ENCODE measurements at places on chromosomes 1 and 21.

DNA sequence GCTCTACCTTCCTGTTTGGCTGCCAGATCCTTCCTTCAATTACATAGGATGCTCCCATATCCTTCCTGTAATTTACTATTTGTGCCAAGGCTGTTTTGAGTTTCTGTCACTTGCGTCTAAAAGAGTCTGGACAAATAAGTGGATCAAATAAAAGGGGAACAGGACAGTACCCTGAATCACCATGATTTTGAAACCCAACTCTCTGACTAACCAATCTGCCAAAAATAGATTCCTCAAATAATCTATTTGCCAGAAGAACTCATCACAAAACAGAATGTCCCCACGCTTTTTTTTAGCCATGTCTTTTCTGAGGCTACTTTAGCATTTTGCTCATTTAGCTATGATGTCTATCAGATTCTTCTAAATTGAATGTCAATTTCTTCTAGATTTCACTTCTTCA, 392.6 kb downstream of the NTNG1 start:
- no peak for DNase-seq

GRCh38 chr1:28518745-28519341, 13.0 kb downstream of the RCC1 start:
- DNase-seq = no peak

DNA sequence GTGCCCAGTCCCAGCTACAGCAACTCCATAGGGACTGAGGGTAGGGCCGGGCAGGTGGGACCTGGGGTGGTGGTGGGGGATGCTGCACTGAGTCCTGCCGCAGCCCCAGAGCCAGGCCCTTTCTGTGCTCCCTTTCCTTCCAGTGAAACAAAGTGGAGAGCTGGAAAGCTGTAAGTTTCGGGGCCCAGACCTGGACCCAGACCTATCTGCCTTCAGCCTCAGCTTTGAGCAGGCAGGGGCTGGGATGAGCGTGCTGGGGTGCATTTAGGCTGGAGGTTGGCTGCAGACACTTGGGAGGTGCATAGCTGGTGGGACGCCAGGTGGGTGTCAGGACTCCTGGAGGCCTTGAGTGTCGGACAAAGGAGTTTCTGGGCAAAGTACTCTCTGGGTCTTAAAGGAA, 92.7 kb upstream of the C1orf174 start:
- DNase-seq = no peak

DNA sequence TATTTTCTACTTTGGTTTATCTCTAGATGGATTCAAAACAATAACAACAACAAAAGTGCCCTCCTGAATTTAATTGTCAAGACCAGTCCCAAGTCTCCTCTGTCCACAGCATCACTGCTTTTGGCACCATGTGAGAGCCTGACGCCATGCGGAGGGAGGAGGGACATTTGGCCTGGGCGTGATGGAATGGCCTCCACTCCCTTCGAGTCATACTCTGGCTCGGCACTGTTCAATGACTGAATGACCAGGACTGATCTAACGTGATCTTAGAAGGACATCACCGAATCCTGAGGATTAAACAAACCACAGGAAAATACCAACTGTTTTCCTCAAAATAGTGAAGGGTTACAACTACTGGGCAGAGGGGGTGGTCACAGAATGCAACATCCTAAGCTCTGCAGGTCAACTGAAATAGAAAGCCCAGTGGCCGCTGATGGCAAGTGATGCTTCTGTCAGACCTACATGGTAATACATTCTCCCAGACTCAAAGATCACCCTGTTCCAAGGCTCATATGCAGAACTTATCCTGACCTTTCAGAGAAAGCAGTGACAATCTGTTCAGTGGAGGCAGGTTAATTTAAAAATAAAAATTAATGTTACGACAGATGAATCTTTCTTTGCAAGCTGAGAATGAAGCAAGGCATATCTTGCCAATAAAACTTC, 19.1 kb downstream of the SRSF4 start:
- no peak for DNase-seq

DNA sequence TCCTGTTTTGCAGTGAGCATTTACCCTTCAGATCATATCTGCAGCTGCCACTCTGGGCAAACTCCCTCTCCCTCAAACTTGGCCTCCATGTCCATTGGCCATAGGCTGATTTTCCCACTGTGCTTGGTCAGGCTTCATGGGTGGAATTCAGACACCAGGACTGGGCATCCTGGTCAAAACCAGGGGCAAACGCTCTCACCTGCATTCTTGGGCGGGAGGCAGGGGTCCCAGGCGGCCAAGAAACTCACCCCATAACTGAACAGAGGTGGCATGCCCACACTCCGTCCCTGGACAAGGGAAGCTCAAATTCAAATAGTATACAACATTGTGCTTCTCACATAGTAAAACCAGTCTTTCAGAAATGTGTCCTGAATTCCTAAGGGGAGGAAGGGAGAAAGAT, 81.1 kb upstream of the ZNF648 start:
- DNase-seq = no peak
